Activated naive CD8-positive, alpha-beta T cell treated with anti-CD3 and anti-CD28 coated beads for 36 hours (primary cell): ENCODE measurements at places on chromosomes 5 and 9. TPM values are rescaled to one million over a fixed set of nuclear protein-coding genes. Genes with fewer than 3 reads are reported as not detected.

TMEM215 gene
- not detected for total RNA-seq

GRCh38 chr9:117265253-117265652, 149.6 kb downstream of the ASTN2 start:
- no peaks in the 10 kb centered on the region for H3K36me3 ChIP-seq
- H3K4me3 ChIP-seq = no peak overlapping the region
- no peak overlapping the region for H3K27ac ChIP-seq
- H3K27me3 ChIP-seq = peaks cover 6% of the 10 kb centered on the region
- DNase-seq = no peak

FCN2 gene
- total RNA-seq = not detected

GRCh38 chr5:67903656-67904055, 311.9 kb upstream of the PIK3R1 start:
- no peaks in the 10 kb centered on the region for H3K36me3 ChIP-seq
- DNase-seq = no peak
- no peak overlapping the region for H3K4me3 ChIP-seq
- H3K27me3 ChIP-seq = no peaks in the 10 kb centered on the region
- no peaks in the 10 kb centered on the region for H3K4me1 ChIP-seq

DNA sequence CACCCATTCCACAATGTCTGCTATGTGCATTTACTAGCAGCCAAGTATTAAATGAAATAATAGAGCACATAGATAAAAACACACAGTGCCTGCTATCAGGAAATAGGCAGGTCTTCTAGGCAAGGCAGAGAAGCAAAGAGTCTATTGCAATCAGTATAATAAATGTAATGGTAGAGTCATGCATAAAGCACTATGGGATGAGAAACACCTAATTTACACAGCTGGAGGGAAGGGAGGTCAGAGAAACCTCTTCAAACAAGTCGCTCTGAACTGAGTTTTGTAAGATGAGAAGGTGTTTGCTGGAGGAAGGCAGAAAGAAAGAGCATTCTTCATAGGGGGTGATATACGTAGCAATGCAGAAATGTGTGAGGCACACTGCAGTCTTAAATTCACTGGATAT, 341.0 kb upstream of the DMAC1 start:
- H3K4me3 ChIP-seq = no peak overlapping the region
- H3K27me3 ChIP-seq = no peaks in the 10 kb centered on the region
- peaks cover 5% of the 10 kb centered on the region for H3K4me1 ChIP-seq
- no peak for DNase-seq
- H3K27ac ChIP-seq = no peak overlapping the region
- no peaks in the 10 kb centered on the region for H3K36me3 ChIP-seq

DNA sequence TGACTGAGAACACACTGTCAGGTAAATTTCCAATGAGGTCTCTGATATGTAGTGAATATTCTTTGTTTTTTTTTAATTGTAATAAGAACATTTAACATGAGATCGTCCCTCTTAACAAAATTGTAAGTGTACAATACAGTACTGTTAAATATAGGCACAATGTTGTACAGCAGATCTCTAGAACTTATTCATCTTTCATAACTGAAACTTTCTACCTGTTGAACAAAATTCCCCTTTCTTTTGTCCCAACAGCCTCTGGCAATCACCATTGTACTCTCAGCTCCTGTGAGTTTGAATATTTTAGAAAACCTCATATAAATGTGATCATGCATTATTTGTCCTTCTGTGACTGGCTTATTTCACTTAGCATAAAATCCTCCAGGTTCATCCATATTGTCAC, 10.6 kb upstream of the PRLR start:
- no peak overlapping the region for H3K4me3 ChIP-seq
- H3K4me1 ChIP-seq = no peaks in the 10 kb centered on the region
- no peaks in the 10 kb centered on the region for H3K36me3 ChIP-seq
- peaks cover 20% of the 10 kb centered on the region for H3K27me3 ChIP-seq

- H3K27me3 ChIP-seq = no peaks in the 10 kb centered on the region
- no peak overlapping the region for H3K27ac ChIP-seq
- H3K4me1 ChIP-seq = no peaks in the 10 kb centered on the region
Observed at GRCh38 chr5:117805058-117805457, 1183.3 kb downstream of the DTWD2 start.

ARL15 gene
- total RNA-seq = 4.1 TPM

GRCh38 chr9:3191715-3192114, 334.1 kb downstream of the RFX3 start:
- H3K4me3 ChIP-seq = no peak overlapping the region
- H3K4me1 ChIP-seq = no peaks in the 10 kb centered on the region
- no peak overlapping the region for H3K27ac ChIP-seq
- DNase-seq = no peak
- H3K27me3 ChIP-seq = peaks cover 16% of the 10 kb centered on the region

GRCh38 chr5:5044247-5044840, 95.8 kb upstream of the ADAMTS16 start:
- DNase-seq = no peak
- H3K27me3 ChIP-seq = no peaks in the 10 kb centered on the region
- H3K4me1 ChIP-seq = no peaks in the 10 kb centered on the region

GRCh38 chr5:150117945-150118560, 31.7 kb upstream of the CSF1R start:
- no peaks in the 10 kb centered on the region for H3K36me3 ChIP-seq
- H3K27me3 ChIP-seq = no peaks in the 10 kb centered on the region
- no peaks in the 10 kb centered on the region for H3K4me1 ChIP-seq
- no peak for DNase-seq
- H3K27ac ChIP-seq = no peak overlapping the region

LRRC14B gene
- total RNA-seq = 0.23 TPM

DNA sequence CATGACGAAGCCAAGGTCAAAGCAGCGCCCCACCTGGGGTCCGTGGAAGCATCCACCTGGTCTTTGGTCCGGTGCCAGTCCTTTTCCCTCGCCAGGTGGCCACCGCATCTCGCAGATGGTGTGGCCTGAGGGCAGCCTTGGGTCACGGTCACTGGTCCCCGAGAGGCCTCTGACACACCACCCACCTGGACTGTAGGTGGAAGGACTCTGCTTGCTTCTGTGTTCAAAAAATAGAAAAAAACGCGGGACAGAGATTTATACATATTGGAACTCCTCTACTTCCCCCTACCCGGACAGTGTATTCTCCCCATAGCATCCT, 466 bp upstream of the TTC39B start:
- peaks cover 52% of the 10 kb centered on the region for H3K4me1 ChIP-seq
- H3K36me3 ChIP-seq = peaks cover 11% of the 10 kb centered on the region
- no peak for DNase-seq
- no peaks in the 10 kb centered on the region for H3K27me3 ChIP-seq
- H3K4me3 ChIP-seq = peak overlapping the region; percentile 89

DNA sequence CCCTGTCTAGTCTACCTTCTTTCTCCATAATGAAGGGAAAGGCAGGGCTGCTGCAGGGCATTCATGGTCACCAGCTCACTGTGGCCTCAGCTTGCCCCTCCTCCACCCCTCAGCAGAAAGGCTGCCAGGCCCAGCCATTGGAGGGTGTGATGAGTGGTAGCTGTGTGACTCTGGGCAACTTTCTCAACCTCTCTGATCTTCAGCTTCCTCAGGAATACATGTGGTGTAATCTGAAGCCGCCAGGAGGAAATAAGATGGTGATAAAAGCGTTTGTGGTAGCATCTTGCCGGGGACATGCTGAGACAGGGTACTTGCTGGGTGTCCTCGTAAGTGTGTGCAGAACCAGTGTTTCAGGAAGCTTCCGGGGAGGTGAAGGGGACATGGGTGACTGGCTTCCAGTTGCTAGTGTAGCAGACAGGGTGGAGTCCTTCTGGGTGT, 9.8 kb downstream of the CXCL14 start:
- no peak for DNase-seq
- H3K36me3 ChIP-seq = no peaks in the 10 kb centered on the region
- H3K4me1 ChIP-seq = no peaks in the 10 kb centered on the region

GRCh38 chr9:95517559-95518425, 1.0 kb upstream of the PTCH1 start:
- no peak overlapping the region for H3K27ac ChIP-seq
- H3K4me1 ChIP-seq = peaks cover 24% of the 10 kb centered on the region
- H3K27me3 ChIP-seq = peaks cover 19% of the 10 kb centered on the region

CDKN2B gene
- not detected for total RNA-seq

DNA sequence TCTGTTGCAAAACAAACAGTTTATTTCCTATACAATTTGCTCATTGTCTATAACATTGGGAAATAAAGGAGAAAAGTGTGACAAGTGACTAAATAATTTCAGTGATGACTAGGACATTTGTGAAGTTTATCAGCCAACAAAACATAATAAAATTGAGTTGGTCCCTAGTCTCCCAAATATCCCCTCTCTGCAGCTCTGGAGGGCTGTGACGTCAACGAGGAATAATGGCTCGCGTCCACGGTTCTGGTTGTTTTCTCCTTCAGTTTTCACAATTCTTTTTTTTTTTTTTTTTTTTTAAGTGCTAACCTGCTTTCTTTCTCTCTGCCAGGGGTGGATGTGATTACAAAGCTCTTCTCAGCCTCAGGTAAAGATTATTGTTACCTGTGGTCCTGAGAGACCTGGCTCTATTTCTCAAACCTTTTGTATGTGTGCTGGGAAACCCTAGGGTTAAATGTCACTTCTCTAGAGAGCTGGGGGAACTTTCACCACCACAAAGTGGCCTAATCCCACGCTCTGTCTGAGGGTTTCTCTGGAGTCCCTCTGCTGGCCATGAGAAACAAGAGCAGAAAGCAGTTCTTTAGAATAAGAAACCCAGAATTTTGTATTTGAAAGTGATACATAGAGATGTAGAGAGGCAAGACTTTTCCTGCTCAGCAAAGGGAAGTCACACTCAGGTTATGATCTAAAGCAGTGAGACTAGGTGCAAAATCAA, 36.2 kb upstream of the ANKRD55 start:
- no peaks in the 10 kb centered on the region for H3K36me3 ChIP-seq
- peaks cover 16% of the 10 kb centered on the region for H3K4me1 ChIP-seq
- peak overlapping the region; percentile 10 for H3K27ac ChIP-seq
- no peaks in the 10 kb centered on the region for H3K27me3 ChIP-seq
- no peak overlapping the region for H3K4me3 ChIP-seq

DNA sequence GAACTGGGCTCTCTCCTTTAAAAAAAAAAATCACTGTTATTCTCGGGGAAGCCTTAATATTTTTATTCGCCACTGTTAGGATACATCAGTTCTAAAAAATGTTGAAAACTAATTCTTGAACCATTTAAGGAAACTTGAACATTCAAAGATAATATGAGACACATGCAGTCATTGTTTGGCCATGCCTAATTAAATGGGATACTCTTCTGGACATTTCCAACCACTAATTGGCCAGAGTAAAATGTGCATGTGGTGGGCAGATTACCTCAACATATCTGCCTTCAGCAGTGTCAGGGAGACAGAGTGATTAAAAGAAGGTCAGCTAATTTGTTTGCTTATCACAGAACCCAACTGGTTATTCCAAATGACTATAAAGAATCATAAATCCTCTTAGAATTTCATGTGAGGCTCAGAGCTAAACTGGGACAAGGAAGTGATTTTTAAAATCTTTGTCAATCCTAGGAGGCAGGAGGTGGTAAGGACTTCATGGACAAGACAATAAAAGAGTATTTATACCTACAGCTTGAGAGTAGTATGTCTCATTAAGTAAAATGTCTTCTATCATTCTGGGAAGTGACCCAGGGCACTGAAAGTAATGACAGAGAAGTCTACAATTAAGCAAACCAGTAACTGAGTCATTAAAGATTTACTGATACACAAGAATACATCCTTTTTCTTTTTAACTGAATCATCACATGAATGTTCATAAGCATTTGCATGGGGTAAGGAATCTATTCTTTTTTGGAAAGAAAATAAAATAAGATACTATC, 242.9 kb upstream of the TRPM3 start:
- no peaks in the 10 kb centered on the region for H3K4me1 ChIP-seq
- H3K36me3 ChIP-seq = no peaks in the 10 kb centered on the region
- peaks cover 4% of the 10 kb centered on the region for H3K27me3 ChIP-seq
- H3K4me3 ChIP-seq = no peak overlapping the region

- peaks cover 5% of the 10 kb centered on the region for H3K27me3 ChIP-seq
- no peak overlapping the region for H3K4me3 ChIP-seq
- peaks cover 4% of the 10 kb centered on the region for H3K4me1 ChIP-seq
- peak; percentile 4 for DNase-seq
Observed at GRCh38 chr5:123496892-123497291, 15.1 kb upstream of the CSNK1G3 start.

DNA sequence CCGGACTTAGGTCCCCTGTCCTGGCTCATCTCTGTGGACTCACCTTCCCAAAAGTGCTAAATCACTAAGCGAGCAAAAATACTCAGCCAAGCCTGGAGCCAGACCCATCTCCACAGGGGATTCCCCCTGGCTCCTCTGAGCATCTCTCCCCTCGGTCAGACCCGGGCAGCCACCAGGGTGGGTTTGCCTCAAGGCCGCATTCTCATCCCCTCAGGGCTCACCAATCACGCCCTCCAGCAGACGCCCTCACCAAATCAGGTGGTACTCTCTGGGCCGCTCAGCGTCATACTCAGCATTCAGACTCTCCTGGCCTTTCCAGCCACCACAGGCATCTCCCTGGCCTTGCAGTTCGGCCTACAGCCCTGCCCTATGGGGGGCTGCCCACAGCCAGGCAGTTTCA, 49.7 kb downstream of the C5orf15 start:
- peak overlapping the region; percentile 81 for H3K27ac ChIP-seq
- no peak overlapping the region for H3K4me3 ChIP-seq
- DNase-seq = no peak
- no peaks in the 10 kb centered on the region for H3K27me3 ChIP-seq
- peaks cover 26% of the 10 kb centered on the region for H3K4me1 ChIP-seq

DNA sequence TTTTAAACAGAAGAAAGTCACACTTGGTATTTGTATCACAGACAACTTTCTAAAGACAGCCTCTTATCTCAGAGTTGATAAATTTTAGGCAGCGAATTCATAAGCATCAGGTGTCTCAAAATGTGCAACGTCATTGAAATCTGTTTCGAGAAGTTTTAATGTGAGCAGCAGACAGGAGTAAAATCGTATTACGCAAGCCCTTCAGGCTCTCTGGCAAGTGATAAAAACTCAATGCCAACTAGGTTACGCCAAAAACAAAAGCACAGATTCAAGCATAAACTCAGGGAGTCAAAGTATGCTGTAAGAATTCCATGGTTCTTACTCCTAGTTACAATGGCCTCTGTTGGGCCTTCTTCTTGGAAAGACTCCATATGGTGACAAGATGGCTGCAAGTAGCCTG, 244.7 kb downstream of the SEMA5A start:
- no peak overlapping the region for H3K27ac ChIP-seq
- no peaks in the 10 kb centered on the region for H3K27me3 ChIP-seq
- H3K4me3 ChIP-seq = no peak overlapping the region
- no peak for DNase-seq

GRCh38 chr5:138545919-138546562, 3.0 kb upstream of the ETF1 start:
- peaks cover 37% of the 10 kb centered on the region for H3K36me3 ChIP-seq
- H3K4me1 ChIP-seq = peaks cover 39% of the 10 kb centered on the region
- H3K27me3 ChIP-seq = no peaks in the 10 kb centered on the region
- H3K27ac ChIP-seq = no peak overlapping the region
